Stomach (tissue), 19 donors: ENCODE measurements at places on chromosomes 3 and 15. TPM values are rescaled to one million over a fixed set of nuclear protein-coding genes. Genes with fewer than 3 reads are reported as not detected.

Gene SSR3
- 190 TPM for total RNA-seq

Gene PLSCR5
- not detected for total RNA-seq

Gene CGGBP1
- 94.0 TPM for total RNA-seq

Gene HES1
- total RNA-seq = 10.3 TPM

Gene PLA2G4D
- total RNA-seq = not detected

Gene TMEM108
- 1.3 TPM for total RNA-seq

Gene ANKRD34C
- total RNA-seq = not detected

Gene TF
- total RNA-seq = 1.8 TPM

Gene CDCP1
- total RNA-seq = 4.1 TPM

Gene NOX5
- 0.29 TPM for total RNA-seq

Gene SI
- total RNA-seq = not detected

Gene CACNA2D3
- 54.0 TPM for total RNA-seq

Gene GOLGA8O
- 1.7 TPM for total RNA-seq

Gene RASSF1
- total RNA-seq = 19.3 TPM

Gene ITGB5
- total RNA-seq = 58.9 TPM

Gene ZNF619
- 4.5 TPM for total RNA-seq

Gene TUSC2
- 63.4 TPM for total RNA-seq

Gene UBA3
- 44.6 TPM for total RNA-seq

Gene CCDC39
- 11.7 TPM for total RNA-seq

Gene SLC2A2
- total RNA-seq = 2.9 TPM

Gene COL6A5
- 0.72 TPM for total RNA-seq

Gene OR5K2
- not detected for total RNA-seq

Gene C3orf62
- total RNA-seq = 32.7 TPM

Gene HPS3
- total RNA-seq = 23.9 TPM

Gene NLGN1
- not detected for total RNA-seq

Gene TM4SF4
- total RNA-seq = not detected

Gene TRH
- total RNA-seq = not detected

Gene ATP13A3
- 27.4 TPM for total RNA-seq

Gene TMEM212
- not detected for total RNA-seq

Gene MB21D2
- total RNA-seq = 1.8 TPM

Gene PPM1L
- total RNA-seq = 15.8 TPM

Gene FAM174B
- total RNA-seq = 14.6 TPM

Gene ECE2
- total RNA-seq = not detected

Gene GOLGA8T
- total RNA-seq = not detected

Gene PCCB
- total RNA-seq = 8.4 TPM

Gene C3orf20
- total RNA-seq = not detected

Gene RFT1
- 7.0 TPM for total RNA-seq

Gene OR4F15
- total RNA-seq = not detected

Gene TMCO5A
- total RNA-seq = 1.4 TPM

Gene LARP6
- 15.1 TPM for total RNA-seq

Gene FYCO1
- 97.4 TPM for total RNA-seq

Gene ZBED2
- total RNA-seq = not detected

Gene STAB1
- total RNA-seq = 79.9 TPM

Gene HMG20A
- total RNA-seq = 49.0 TPM

Gene AGBL1
- under 0.01 TPM for total RNA-seq

Gene GPR176
- 0.29 TPM for total RNA-seq

Gene MORC1
- not detected for total RNA-seq
